ENCODE measurements at places on chromosomes 16 and 17.

DNA sequence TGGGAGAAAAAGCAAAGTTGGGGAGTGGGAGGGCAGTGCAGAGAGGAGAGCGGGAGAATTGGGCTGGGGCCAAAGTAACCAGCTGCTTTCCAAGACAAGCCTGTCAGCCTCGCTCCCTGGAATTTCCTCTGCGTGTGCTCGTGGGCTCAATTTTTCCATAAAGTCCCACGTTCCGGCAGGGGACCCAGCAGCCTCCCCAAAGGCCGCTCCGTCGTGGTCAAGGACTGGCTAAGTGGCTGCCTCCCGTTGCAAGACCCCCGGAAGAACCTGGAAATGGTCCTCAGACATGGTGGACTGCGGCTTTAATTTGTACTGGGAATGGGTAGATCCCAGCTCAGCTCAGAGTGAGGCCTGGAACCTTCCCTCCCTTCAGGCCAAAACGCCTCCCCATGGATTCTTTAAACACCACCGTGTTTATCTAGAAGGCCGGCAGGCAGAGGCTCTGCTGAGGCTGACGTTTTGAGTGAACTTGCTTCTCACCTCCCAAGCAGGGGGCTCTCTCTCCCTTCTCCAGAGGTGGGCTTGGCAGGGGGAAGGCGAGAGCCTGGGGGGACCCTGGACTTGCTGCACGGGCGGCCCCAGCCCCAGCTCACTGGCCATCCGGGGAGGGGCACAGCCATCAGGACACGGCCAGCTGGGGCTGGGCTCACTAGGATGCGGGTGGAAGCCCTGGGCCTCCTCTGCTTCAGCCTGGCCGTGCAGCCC, 190.0 kb downstream of the C16orf95 start:
- no peak for DNase-seq

DNA sequence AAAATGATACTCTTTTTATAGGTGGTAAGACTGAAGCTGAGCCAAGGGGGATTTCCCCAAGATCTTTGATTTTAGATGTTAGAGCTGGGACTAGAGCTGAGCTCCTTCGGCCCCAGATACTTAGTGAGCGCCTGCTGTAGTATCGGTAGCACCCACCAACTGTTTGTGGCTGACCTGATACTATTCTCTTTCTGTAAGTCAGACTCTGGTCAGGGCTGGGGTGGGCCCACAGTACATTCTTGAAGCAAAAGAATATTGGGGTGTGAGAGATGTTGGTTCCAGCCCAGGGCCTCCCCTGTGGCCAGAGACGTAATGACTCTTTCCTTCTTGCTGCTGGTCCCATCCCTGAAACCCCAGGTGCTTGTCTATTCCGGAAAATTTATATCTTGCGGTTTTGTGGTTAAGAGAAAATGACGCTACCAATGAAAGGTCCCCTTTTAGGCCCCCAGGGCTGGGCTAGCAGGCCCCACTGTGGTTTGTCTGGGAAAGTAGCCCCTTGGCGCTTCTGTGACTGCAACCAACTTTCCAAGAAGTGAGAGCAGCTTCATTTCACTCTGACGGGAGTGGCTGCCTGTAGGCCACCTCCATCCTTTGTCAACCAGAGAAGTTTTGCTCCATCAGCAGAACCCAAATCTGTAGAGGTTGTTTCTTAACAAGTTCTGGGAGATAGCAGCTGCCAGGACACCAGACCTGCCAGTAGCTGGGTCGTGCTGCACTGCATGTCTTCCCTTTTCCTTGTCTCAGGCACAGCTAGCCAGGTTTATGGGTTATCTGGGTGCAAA, 86.4 kb upstream of the LGALS9 start:
- DNase-seq: peak; percentile 75

DNA sequence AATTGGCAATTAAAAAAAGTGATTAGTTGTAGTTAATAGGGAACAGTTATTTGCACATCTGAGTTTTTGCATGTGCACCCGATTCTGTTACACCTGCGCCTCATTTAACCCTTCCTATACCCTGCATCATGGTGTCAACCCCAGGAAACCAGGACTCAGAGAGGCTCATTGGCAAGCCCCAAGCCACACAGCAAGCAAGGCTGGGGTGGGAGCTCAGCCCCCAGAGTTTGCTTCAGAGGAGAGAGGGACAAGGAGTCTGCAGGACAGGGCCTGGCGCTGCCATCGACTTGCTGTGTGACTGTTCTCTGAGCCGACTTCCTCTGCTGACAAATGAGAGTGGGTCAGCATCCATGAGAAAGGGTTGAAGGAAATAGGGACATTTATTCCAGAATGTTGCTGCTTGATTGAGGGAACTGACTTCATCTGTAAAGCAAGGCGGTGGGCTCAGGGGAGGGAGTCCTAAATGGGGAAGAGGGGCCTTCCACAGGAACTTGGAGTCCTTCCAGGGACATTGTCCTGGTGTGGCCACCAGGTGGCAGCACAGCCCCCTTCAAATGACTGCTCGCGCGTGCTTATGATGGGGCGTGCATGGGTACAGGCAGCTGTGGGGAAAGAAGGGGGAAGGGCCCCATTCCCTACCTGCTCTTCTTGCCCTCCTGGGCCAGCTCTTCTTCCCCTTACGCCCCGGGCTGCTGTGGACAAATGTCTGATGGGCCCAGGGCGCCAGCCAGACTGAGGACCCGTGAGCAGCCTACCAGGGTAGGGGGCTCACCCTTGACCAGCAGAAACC, 51.6 kb downstream of the NT5M start:
- peak; percentile 84 for DNase-seq

GRCh38 chr16:89080196-89080853, 13.3 kb upstream of the ACSF3 start:
- DNase-seq: no peak

DNA sequence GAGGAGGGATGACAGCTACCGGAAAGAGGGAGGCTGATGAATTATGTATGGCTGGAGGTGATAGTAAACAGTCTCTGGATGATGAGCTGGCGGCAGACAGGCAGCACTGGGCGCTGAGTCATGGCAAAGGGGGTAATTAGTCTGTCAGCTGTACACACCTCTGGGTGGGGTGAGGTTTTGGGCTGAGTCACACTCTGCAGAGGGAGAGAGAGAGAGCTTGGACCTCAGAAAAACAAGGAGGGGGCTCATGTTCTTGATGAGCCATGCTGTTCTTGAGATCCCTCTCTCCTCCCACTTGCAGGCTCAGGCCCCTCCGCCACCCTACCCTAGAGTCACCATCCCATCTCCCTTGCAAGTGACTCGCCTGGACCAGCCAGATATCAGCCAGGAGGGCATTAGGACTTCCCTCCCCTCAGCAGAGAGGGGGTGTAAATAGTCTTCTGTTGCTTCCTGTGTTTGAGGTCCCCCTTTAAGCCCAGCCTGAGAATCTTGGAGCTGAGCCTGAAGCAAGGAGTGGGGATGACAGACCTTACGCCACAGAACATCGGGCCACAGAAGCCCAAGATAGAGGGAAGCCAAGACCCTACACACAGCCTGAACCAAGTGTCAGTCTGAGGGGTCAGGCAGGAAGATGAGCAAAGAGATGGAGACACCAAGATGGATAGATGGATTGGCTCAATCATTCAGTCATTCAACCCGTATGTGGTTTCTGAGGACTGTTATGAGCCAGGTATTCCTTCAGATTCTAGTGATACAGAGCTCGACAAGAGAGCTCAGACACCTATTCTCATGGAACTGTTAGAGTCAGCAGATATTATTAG, 383.2 kb upstream of the CCL2 start:
- no peak for DNase-seq

GRCh38 chr17:49889500-49889899, 41.6 kb upstream of the TAC4 start:
- DNase-seq: no peak

DNA sequence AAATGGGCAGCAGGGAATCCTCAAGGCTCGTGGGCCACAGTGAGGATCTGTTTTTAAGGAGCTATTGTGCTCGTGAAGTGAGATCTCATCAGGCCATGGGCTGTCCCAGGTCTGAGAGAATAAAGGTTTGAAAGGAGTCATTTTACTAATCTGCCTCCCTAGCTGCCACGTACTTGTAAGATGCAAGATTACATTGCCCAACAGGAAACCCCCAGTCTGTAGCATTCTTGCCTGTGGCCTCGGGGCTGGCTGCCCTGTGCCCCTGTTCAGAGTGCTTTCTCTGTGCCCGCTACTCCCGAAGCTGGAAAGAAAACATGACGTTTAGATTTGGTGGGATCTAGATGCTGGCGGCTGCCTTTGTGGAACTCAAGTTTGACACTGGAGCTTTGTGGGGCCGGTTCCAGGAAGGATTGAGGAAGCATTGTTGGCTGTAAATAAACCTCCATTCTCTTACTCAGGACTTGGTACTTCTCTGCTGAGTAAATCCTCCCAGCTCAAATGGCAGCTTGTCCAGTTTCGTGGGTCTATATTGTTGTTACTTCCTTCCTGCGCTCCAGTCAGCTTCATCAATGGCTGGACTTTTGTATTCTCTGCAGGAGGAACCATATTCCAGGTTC, 21.2 kb downstream of the SAP30BP start:
- DNase-seq: no peak

DNA sequence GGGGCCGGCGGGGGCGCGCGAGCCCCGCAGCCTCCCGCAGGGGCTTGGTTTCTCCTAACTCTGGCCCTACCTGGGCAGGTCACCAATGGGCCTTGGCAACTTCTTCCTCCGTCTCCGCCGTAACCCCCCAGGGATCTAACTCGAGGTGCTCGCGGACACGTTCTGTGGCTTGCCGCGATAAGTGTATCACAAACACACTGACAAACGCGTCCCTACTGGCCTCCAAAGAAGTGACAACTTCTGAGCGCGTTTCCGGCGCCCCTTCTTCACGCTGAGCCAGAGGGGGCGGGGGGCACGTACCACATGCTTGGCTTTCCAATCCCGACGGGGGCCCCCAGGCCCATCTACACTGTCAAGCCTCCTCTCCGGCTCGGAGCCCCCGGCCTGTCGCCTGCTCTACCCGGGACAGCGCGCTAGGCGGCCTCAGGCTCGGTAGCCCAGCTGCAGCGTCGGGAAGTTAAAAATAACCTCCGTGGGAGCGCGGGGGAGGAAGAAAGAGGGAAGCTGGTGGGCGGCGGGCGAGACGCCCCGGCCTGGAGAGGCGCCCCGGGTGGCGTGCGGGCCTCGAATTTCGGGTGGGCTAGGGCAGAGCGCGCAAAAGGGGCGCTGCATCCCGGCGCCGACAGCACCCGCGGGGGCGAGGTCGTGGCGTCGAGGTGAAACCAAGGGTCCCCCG, 725 bp upstream of the SPHK1 start:
- peak; percentile 59 for DNase-seq

DNA sequence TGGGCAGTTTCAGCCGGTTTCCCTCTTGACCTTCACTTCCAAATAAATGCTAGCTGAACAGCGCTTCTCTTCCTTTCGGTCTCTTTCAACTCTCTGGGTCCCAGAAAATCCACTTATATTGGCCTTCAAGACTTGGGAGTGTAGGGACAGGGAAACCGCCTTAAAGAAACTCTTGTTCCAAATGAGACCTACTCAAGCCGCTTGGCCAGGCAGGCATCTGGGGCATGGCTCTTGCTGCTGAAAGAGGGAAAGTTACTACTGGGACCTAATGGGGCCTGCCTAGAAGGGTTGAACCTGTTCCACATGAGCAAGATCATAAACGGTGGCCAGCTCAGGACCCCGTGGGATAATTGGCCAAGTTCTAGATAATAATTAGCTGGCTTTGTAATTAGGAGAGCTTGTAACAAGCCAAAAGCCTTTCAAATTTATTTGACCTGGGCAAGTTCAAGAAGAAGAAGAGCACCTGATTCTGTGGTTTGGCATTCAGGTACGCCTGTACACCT, 13.2 kb downstream of the CDH1 start:
- no peak for DNase-seq

DNA sequence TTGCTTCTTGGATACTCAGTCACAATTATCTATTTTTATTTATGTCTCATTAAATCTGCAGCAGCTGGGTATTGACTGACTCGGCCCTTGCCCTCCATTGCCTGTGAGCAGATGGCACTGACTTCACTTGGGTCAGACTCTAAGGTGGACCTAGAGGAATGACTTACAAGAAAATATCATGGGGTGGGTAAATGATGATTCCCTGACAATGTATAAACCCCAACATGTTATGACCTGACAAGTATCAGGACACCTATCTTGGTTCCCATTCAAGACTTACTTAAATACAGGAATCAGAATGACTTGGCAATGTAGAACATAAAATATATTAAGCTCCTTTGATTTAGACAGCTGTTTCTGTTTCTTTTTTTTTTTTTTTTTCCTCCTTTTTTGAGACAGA, 953.5 kb downstream of the CDH11 start:
- DNase-seq: no peak

- no peak for DNase-seq
Observed at GRCh38 chr17:82177761-82178498, 34.7 kb downstream of the CCDC57 start.

DNA sequence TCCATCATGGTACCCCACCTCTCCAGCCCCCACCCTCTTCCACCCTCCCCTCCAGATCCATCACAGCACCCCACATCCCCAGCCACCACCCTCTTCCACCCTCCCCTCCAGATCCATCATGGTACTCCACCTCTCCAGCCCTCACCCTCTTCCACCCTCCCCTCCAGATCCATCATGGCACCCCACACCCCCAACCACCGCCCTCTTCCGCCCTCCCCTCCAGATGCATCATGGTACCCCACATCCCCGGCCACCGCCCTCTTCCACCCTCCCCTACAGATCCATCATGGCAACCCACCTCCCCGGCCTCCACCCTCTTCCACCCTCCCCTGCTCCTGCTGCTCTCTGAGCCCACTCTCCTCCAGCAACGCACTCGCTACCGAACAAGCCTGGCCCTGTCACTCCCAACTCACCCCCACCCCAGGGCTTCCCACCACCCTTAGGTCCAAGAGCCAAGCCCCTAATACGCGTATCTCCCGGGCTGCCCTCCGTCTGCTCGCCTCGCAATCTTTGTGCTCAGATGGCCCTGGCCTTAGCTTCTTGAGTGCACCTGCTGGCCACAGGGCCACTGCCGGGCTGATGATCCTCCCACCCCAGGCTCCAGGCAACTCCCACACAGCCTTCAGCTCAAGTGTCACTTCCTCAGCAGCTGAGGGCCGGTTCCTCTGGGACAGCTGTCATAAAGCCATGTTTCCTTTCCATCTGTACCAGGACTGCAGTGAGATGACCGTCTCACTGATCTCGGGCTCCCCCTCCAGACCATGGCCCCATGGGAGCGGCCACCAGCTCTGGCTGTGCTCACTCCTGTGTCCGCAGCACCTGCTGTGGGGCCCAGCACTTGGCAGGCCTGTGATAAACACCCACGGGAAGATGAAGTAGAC, 25.5 kb downstream of the KDM8 start:
- DNase-seq: no peak

- peak; percentile 91 for DNase-seq
Observed at GRCh38 chr17:46742565-46743270, 75.8 kb downstream of the WNT3 start.

DNA sequence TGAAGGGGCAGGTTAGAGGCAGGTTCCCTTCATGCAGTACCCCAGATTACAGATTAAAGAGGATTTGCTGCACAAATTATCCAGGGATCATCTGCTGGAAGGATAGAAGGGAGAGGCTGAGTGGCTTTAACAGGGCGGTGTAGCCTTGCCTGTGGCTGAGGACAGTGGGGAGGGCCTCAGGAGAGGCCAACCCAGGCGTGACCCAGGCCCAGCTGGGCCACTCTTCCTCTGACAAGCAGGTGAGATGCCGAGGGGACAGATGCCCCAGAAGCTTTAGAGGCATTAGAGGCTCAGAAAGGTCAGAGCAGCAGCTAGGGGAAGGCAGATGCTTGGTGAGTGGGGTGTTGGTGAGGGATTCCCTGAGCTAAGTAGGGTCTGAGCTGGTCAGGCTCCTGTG, 18.1 kb upstream of the MTMR4 start:
- no peak for DNase-seq

Data from HTR-8/SVneo (cell line).